Fibroblast of skin of scalp (primary cell): ENCODE measurements at places on chromosomes 3 and 15.

GRCh38 chr3:10238345-10239183 lies 9.7 kb upstream of the TATDN2 start:
- DNase-seq = no peak

GRCh38 chr3:46490338-46491084 lies 7.3 kb upstream of the RTP3 start:
- DNase-seq = no peak

- no peak for DNase-seq
Observed at GRCh38 chr3:107643038-107643883, 120.5 kb downstream of the BBX start.

GRCh38 chr3:167710552-167710951 lies 24.1 kb downstream of the PDCD10 start:
- DNase-seq = no peak

DNA sequence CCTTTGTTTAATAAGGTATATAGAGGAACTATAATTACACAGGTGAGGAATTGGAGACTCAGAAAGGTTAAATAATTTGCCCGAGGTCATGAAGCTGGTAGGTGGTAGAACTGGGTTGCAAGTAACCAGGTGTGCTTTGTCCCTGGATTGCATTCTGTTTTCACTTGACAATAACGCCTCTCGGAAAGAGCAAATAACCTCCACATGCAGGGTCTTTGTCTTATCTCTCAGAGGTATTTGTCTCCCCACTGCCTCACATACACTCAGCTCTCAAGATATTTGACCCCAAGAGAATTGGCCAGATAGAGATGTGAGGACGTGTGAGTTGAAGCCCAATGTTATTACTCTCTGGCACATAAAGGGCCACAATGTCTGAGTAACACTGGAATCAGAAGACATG lies 320.9 kb upstream of the ONECUT1 start:
- DNase-seq = no peak

DNA sequence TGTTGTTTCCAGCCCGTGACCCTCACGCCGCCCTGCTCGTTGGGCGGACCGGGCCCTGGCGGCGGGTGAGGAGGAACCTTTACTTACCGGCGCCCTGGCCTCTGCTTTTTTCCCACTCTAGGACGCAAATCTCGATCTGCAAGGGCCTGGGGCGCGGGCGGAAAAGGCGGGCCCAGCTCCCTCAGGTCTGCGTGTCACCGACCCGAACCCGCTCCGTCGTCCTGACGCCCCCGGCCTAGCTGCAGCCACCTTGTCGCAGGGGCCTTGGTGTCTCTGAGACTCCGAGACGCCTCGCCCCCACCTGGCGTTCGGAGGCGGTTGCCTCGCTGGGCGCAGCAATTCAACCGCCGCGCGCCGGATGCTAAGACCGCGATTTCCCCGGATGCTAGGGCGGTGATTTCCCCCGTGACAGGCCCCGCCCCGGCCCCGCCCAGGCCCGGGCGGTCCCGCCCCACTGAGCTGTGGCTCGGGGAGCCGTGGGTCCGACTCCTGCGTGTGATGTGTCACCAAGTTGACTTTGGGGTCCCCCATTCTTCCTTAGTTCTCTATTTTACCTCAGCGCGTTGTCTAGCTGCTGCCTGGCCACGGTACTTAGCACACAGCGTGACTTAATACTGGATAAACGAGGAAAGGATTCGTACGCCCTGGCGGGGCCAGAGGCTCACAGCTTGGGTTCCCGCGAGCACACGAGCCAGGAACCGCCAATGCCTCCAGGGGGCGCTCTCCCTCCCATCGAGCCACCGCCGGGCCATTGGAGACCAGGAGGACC lies at the start of gene RPL39L:
TSS of gene RPL39L (minus strand) at position 371 of the 769 bp plus-strand sequence. CDS start 18,196 bp downstream, outside the sequence.
- DNase-seq = peak; percentile 87

- DNase-seq = no peak
Observed at GRCh38 chr3:69650066-69650419, 89.2 kb upstream of the MITF start.

GRCh38 chr3:18575573-18575972 lies 150.4 kb upstream of the SATB1 start:
- peak; percentile 19 for DNase-seq

DNA sequence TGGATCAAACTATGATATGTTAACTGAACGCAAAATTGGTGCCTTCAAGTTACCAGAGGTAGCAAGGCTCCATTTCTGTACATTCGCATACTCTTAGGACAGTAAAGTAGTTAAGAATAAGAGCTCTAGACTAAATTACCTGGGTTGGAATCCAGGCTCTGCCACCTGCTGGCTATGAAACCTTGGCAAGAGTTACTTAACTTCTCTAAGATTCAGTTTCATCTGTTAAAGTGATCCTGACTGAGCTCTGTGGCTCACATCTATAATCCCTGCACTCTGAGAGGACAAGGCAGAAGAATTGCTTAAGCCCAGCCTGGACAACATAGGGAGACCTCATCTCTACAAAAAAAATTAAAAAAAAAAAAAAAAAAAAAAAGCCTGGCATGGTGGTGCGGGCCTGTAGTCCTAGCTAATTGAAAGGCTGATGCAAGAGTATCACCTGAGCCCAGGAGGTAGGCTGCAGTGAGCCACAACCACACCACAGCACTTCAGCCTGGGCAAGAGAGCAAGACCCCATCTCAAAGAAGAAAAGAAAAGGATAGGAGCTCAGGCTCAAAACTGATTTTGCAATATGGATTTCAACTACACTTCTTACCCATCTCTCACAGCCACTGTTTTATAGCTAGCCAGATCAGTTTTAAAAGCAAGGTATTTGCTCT lies 21.3 kb downstream of the GSK3B start:
- DNase-seq = no peak

DNA sequence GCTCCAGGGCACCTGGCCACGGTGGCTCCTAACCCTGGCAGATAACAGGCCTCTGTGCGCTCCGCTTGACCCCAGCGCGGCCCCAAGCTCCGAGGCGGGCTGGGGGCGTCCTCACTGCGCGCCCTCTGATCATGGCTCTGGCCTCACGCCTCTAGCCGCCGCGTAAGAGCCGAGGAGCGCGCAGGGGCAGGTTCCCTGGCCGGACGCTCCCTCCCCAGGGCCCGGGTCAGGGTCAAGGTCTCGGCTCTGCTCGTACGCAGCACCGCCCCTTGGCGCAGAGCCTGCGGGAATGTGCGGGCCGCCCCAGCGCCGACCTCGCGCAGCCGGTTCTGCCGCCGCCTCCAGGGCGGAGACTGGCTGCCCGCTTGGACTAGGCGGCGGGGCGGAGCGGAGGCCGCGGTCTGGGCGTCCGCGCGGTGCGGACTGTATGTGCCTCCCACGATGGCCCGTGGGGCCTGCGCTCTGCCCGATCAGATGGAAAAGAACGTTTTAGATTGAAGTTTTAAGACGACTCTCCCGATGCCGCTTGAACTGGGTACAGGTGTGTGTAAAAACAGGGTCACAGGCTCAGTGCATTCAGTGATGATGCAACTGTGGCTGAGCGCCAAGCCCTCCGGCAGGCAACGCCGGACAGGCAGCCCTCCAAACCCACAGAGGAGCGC lies 40.8 kb downstream of the CHST14 start:
- peak; percentile 25 for DNase-seq

GRCh38 chr3:190575437-190576185 lies 61.7 kb downstream of the IL1RAP start:
- no peak for DNase-seq

GRCh38 chr15:101152914-101153313 lies 98.9 kb downstream of the CHSY1 start:
- DNase-seq = no peak

DNA sequence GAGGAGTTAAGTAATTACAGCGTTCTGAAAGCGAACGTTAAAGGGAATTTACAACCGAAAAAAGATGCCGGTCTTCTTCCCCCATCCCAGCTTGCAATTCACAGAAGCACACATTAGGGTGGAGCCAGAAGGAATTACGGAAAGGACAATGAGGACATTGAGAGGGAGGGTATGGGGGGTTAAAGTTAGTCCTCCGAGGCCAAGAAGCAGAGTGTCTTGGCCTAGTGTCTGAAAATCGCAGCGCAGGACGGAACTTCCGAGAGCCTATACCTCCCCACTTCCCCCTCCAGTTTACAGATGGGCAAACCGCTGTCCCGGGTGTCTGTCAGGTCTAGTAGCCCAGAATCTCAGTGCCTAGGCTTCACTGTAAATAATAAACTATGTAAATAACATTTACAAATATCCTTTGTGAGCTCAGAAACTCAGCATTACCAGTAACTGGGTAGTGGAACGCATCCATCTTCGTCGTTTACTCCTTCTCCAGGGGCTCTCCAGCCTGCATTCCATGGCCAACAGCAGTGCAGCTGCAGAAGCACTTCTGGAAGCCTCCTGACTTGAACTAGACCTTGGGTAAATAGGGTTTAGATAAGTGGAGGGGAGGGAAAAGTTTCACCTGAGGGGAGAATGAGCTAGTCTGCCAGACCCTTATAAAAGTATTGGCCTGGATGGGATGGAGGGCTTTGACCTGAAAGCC lies 922 bp downstream of the ADPRH start:
- peak; percentile 25 for DNase-seq

- DNase-seq = peak; percentile 79
Observed at GRCh38 chr15:96340598-96341512, 10.4 kb downstream of the NR2F2 start.

DNA sequence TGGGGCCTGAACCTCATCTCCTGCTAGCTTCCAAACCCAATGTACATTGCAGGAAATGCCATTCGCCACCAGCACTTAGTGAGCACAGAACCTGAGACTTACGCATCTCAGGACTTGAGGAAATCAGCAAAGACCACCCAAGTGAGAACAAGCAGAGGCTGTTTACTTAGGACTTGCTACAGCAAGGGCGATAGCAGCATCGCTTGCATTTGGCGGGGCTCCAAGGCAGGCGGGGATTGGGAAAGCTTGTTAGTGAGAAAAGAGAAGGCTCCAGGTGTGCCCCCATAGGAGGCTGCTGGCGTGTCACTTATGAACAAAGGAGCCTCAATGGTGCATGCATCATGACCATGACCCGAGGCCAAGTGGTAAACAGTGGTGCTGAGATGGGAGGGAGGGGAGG lies 19.7 kb downstream of the SLC6A20 start:
- no peak for DNase-seq

DNA sequence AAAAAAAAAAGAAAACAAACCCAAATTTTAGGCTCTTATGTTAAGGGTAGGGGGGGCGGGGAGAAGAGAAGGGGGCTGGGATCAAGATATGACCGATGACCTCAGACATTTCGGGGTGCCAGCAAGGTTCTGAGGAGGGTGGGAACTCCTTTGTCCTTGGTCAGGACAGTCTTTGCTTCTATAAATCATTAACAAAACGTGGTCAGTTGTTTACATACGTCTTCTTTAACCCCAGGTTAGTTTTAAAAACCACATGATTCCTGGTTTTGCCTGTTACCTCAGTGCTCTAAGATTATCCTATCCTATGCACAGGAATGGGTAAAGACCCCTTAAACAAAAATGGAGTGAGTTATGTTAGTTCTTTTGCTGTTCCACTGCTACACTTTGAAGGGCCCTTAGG lies 285.5 kb downstream of the GABRG3 start:
- no peak for DNase-seq

GRCh38 chr3:52233968-52234367 lies 5.0 kb downstream of the TWF2 start:
- DNase-seq = no peak

GRCh38 chr15:86892774-86893449 lies 813.2 kb downstream of the AGBL1 start:
- peak; percentile 64 for DNase-seq

DNA sequence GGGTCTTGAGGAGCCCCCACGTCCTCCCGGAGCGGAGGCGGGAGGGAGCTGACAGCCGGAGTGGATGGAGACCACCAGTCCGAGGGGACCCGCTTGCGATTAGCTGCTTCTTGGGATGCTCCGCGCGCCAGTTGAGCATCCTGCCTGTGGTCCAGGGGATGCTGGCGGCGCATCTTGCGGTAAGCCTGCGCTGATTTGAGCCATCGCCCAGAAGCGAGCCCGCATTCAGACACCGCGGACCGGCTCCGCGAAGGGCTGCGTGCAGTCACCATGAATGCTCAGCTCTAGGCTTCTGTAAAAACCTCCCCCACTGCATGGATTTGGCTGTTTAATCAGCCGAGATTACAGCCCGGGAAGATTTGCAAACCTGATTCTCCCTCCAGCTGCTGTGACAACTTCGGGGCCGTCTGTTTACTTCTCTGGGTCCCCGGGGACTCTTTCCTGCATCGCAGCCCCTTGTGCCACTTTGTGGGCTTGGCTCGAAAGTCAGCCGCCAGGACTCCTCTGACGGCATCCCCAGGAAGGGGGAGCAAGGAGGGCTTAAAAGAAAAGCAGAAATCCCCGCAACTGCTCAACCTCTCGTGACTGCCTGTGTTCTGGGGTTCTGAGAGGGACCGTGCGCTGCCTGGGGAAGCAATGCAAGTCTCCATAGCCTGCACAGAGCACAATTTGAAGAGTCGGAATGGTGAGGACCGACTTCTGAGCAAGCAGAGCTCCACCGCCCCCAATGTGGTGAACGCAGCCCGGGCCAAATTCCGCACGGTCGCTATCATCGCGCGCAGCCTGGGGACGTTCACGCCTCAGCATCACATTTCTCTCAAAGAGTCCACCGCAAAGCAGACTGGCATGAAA lies 171.1 kb downstream of the KCNAB1 start:
- DNase-seq = peak; percentile 5

DNA sequence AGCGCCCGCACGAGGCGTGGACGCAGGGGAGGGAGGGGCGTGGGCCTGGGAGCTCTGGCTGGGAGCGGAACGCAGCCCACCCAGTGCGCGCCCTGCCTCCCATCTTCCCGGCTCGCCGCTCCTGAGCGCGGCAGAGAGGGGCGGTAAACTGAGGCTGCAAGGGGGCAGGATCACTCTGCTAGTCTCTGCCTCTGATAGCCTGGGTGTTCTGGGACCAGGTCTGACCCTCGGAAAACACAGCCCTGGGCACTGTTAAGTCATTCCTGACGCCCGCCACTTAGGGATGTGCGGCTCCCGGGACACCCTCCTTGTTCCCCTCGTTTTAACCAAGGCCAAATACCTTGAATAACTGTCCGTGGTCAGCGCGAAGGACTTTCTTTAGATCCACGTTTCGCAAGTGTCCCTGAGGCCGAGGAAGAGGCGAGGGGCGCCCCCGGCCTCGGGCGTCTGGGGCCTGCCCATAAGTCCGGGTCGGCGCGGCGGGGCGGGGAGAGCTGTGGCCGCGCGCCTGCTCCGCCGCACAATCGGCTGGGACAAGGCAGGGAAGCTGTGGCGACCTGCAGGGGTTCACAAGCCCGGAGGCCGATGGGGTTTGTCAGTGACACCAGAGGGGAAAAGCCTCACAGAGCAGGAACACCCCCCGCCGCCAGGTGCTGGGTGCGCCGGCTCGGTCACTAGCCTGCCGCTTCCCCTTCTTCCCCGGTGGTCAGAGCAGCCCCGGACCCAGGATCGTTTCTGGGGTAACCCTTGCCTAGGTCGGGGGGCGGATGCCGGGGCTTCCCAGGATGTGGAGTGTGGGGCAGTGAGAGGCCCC lies 1.5 kb downstream of the ITPKA start:
- DNase-seq = no peak
